AG09319 (cell line): ENCODE measurements at places on chromosomes 7 and 10.

DNA sequence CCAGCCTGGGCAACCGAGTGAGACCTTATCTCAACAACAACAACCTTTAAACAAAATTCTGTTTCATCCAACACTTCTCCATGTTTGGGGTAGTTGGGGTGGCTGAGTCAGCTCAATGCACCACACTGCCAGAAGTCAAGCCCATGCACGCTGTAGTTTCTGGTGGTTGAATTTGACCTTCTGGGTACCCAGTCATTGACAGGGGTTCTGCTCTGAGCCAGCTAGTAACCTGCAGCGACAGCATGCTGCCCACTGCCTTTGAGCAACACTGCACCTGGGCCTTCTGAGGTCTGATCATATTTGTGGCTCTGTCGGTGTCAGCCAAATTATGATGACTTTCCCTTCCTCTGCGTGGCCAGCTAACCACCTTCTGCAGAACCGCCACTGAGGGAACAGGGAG lies 84.6 kb upstream of the ZNF438 start:
- DNase-seq = no peak

- peak; percentile 49 for DNase-seq
Measured at GRCh38 chr10:51422311-51423120, 276.9 kb downstream of the CSTF2T start.

DNA sequence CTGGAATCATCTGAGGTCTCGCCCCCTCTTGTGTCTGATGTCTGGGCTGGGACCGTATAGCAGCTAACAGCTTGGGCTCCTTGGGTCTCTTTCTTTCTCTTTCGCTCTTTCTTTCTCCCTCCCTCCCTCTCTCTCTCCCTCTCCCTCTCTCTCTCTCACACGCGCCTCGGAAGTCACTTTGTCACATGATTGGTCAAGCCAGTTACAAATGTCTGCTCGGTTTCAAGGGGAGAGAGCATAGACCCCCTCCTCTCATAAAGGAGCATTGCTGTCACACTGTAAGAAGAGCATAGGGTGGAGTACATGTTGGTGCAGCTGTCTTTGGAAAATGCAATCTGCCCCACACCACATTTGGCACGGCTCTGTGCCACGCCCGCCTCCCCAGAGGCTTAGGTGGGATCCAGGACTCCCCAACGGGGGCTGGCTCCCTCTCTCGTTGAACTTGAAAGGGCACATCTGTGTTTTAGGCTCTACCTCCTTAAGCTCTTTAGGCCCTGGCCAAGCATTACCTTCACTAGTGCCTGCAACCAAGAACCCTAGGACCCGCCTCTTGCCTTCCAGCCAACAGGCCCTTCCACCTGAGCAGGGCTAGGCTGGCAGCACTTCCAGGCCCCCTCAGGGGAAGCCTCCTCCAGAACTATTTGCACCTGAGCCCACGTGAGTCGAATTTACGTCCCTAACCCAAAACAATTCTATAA lies 61.9 kb upstream of the CACUL1 start:
- no peak for DNase-seq

DNA sequence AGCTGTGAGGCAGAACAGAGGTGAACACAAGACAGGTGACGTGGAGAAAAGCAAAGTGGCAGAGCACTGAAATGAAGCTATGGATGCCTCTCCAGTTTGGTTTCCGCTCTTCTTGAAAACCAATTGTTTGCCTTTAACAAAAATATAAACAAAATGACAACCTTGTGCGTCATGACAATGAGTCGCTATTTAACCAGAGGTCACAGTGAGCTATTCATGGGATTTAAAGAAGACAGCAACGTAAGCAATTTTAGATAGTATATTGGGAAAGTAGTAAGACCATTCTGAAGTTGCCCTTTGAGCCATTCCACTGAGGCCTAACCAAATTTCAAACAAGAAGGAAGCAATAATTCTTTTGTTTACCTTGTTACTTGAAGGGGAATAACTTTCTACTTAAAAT lies 15.2 kb upstream of the LRRTM3 start:
- DNase-seq = no peak

GRCh38 chr7:116447966-116448839 lies 51.3 kb upstream of the CAV2 start:
- no peak for DNase-seq

GRCh38 chr10:7318836-7319235 lies 92.0 kb downstream of the SFMBT2 start:
- DNase-seq = no peak

DNA sequence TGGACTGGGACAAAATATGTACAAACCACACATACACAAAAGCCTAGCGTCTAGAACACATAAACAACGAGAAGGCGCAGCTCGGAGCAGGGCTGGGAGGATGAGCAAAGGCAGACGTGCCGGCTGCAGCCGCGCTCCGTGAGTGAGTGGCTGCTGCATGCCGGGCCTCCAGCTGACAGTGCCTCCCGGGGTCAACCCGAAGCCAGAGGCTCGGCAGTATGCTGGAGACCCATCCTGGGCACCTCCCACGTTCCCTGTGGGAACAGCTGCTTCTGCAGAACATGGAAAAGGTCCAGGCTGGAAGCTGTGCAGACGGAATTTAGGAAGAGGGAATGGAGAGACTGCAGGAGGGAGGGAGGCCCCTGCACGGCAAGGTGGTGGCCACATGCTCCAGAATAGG lies 3.6 kb upstream of the GPR146 start:
- no peak for DNase-seq

GRCh38 chr10:31924833-31925232 lies 3.8 kb downstream of the ARHGAP12 start:
- DNase-seq = no peak

DNA sequence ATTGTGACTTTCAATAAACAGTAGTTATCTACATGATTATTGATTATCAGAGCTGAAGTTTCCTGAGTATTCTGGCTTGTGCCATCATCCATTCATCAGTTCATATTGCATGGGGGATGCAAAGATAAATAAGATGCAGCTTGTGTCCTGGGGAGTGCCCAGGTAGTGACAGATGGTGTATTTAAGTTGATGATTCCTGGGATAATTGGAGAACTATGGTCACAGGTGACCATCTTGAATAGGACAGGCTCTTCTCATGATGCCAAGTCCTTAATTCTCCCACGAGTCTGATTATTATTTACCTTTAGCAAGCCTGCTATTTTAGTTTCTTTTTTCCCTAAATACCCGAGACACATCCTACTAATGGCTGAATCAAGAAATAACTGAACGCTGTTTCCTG lies 64.9 kb downstream of the PLPP4 start:
- no peak for DNase-seq

GRCh38 chr7:50978633-50979215 lies 196.0 kb upstream of the GRB10 start:
- DNase-seq = no peak

DNA sequence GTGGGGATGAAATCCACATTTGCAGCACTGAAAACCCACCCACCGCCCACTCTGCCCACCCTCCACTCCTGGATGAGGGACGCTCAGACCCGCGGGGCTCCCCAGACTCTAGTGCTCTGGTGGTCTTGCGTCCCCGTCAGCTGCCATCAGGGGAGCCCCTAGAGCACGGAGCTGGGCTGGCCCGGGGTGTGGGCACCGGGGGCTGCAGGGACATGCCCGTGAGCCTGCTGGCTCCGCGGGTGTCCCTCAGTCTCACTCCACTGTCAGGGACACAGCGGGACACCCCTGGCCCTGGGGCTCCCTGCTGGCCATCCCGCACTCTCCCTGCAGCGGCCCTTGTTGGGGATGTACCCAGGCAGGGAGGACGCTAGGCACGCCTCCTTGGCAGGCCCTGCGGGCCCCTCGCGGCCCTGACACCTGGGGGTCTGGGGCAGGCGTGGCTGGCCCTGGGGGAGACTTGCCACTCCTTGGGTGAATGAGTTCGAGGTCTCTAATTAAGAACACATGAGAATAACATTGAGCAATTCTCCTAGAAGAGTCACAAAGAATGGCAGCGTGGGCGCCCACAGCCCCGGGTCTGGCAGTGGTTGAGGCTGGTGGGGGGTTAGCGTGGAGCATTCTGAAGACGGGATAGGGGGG lies 64.2 kb downstream of the CFAP46 start:
- DNase-seq = no peak

DNA sequence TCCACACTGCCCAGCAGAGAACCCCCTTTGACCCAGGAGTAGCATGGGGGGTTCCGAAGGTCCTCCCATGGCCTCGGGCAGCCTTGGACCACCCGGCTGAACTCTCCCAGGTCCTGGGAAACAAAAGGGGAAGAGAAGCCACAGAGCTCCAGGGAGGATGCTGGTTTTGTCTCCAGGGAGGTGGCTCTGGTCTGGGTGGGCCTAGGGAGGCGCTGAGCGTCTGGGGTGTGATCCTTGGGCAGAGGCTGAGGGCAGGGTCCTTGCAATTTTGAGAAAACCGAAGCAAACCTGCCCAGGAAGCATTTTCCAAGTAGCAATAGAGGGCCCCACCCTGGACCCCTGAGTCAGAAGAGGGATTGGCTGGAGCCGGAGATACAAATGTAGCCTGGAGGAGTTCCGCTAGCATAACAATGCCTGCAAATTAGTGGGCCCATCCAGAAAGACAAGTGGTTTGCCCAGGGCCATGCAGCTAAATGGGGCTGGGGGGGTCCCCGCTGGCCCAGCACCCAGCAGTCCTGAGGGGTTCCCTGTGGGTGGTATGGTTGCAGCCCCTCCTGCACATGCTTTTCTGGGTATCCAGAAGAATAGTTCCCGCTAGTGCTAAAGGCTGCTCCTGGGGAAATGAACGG lies 2.0 kb downstream of the UTF1 start:
- no peak for DNase-seq

DNA sequence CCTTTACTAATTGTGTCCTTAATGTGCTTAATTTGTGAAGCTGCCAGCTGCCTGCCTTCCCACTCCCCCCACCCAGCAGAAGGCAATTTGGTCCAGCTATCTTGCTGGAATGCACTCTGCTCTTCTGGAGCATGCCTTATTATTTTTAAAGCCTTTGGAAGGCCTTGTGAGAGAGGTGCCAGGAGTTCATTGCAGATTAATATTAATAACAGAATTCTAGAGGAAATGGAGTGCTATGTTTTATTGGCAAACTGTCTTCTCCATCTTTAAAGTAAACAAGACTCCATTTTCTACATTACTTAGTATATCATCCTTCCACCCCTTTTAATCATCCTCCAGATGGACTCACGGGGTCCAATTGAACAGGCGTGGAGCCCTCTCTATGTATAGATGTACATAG lies 50.8 kb upstream of the ZNF32 start:
- DNase-seq = no peak

DNA sequence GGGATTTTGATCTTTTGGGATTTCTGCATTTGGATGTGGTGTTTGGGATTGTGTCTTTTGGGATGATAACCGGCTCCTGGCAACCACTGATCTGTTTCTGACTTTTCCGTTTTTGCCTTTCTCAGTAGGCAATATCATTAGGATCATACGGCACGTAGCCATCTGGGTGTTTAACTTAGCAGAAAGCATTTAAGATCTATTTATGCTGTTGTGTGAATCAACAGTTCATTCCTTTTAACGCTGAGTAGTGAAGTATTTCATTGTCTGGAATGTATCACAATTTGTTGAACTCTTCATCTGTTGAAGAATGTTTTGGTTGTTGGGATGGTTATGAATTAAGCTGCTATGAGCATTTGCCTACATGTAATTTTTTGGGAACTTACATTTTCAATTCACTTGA lies 459.6 kb downstream of the SDK1 start:
- DNase-seq = no peak

DNA sequence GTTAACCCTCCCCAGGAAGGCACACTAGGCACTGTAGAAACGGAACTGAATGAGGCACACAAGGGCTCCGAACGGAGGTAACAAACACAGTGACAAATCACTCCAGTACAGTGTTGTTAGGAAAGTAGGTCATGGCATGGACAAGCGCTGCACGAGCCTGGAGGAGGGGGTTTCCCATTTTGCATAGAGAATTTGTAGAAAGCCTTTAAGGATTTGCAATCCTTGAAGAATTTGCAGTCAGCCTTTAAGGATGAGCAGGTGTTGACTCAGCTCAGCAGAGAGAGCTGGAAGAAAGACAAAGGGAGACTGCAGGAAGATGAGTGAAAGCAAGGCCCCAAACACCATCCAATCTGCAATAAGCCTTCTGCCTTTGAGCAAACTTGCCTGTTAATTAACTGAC lies 51.1 kb upstream of the PPP1R3C start:
- no peak for DNase-seq

DNA sequence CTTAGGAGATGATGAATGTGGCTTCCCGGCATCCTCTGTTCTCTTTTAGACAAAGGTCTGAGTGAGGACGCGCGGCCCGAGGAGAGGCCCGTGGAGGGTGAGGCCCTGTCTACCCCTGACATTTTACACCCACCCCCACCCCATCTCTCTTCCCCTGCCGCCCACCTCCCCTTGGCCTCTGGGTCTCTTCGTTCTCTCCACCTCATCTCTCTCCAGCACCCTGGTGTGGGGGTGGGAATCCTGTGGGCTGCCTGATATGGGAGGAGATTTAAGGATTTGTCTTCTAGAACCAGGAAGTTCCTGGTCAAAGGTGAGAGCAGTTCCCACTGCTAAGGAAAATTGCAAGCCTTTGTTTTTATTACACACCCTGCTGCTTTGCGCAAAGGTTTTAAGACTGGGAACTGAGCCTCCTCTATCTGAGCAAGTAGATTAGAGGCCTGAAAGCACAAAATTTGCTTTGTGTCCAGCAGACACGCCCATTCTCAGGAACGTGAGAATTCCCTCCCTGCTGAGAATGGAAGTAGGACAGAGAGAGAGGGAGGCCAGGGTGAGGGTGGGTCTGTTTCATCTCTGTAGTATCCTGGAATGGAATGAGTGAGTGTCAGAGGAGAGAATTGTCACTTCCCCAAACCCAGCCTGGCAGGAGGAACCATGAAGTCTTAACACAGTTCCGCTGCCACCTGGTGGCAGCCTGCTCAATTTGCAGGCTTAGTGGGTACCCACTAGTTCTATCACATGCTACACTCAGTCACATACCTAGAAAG lies 91.2 kb downstream of the GTF2IRD1 start:
- no peak for DNase-seq
